ENCODE measurements at places on chromosomes 3 and 15.

- DNase-seq: no peak
These were observed 24.4 kb downstream of the ATP2C1 start for GRCh38 chr3:130918328-130918727.

DNA sequence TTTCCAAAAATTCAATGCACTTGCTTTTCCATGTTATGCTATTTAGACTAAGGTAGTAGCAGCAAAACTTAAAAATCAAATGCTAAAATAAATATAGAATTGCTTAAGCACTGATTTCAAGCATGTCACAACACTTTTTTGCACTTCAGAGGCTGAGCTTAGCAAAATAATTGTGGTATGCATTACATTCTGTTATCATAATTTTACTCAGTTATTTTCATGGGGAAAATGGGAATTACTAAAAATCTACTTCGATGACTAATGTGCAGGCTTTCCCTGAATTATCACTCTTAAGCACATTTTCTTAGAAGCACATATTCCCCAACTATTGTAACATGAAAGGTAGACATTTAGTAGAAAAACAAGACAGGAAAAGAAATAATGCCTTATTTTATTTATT is 322.4 kb upstream of the CBLB start:
- DNase-seq: no peak

DNA sequence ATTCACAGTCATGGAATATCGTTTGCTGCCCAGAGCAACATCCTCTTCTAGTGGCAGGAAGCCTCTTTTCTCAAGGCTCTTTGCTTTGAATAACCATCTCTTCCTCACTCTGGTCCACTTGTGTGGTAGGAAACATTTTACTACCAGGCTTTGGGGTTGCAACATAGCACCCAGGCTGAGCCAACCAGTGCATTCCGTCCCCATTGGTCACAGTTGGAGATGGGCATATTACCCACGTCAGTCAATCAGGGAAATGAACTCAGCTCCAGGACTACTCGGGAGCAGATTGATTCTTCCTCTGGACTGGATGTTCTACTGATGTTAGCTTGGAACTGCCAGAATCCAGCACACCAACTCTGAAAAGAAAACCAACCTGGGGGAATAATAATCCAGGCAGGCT is 4.2 kb upstream of the PEX5L start:
- no peak for DNase-seq

DNA sequence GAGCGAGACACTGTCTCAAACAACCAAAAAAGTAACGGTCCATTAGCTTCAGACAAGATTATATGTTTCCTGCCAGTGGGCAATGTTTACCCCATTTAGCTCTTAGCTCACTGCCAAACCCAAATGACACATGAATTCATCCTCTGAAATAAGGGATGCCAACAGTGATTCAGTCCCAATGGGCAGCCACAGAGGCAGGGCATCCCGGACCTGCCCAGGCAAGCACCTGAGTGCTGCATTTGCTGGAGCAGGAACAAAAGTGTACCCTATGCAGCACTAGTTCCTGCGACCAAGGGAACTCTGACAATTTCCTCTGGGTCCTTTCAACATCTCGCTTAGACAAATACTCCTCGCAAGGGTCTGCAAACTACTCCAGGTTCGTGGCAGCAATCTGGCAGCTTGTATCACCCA is 8.0 kb downstream of the IP6K2 start:
- no peak for DNase-seq

DNA sequence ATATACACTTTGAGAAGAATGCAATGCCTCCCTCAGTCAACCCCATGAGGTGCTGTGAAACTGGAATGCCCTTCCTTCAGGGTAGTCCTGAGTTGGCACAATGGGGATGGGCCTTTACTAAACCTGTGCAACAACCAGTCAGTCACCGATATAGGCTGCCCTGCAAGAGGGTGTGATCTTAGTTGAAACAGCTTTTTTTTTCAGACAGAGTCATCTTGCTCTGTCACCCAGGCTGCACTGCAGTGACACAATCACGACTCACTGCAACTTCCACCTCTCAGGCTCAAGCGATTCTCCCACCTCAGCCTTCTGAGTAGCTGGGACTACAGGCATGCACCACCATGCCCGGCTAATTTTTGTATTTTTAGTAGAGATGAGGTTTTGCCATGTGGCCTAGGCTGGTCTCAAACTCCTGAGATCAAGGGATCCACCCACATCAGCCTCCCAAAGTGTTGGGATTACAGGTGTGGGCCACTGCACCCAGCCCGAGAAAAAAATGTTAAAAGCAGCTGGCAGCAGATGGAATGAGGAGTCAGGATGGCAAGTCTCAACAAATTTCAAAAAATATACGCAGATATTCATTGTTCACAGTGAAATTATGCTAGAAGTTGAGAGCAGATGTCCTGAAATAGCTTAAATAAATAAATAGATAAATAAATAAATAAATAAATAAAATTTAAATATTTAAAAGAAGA is 31.8 kb downstream of the MYO5A start:
- DNase-seq: no peak

DNA sequence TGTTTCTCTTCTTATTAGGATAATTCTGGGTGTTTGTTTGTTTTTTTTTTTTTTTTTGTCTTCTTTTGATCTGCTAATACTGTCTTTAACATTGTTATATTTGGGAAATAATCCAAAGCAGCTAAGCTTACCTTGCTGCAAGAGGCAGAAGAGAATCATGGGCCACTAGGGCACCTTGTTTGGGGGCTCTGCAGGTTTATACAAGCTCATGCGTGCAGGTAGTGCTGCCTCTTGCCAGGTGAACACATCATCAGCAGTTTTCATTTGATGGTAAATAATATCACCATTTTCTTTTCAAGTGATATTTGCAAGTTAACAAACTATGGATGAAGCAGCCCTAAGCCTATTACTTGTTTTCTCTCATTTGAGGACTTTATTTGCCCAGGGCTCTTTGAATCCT is 37.9 kb downstream of the MAP3K13 start:
- no peak for DNase-seq

DNA sequence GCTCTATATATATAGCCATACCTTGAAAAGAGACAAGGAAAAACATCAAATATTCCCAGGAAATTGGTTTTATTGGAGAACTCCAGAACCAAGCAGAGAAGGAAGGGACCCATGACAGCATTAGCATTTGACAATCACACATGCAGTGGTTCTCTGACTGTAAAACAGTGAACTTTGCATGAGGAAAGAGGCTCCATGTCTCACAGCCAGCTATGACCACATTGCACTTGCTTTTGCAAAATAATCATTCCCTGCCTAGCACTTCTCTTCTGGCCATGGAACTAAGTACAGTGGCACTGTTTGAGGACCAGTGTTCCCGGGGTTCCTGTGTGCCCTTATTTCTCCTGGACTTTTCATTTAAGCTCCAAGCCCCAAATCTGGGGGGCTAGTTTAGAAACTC is 85.5 kb downstream of the TGFBR2 start:
- DNase-seq: no peak

GRCh38 chr3:74523811-74524210 is 90.6 kb downstream of the CNTN3 start:
- DNase-seq: no peak

GRCh38 chr3:8458711-8459110 is 42.9 kb upstream of the LMCD1 start:
- no peak for DNase-seq

- DNase-seq: no peak
These were observed 213.7 kb downstream of the ALCAM start for GRCh38 chr3:105580296-105580965.

GRCh38 chr3:185959609-185960521 is 22.1 kb upstream of the TRA2B start:
- no peak for DNase-seq

Data from NCI-H526 (cell line).